Stimulated activated CD4-positive, alpha-beta T cell treated with anti-CD3 and anti-CD28 coated beads, TNF-alpha, amount 100 ng/mL, for 24 hours (primary cell): ENCODE measurements at places on chromosomes 3 and 15.

DNA sequence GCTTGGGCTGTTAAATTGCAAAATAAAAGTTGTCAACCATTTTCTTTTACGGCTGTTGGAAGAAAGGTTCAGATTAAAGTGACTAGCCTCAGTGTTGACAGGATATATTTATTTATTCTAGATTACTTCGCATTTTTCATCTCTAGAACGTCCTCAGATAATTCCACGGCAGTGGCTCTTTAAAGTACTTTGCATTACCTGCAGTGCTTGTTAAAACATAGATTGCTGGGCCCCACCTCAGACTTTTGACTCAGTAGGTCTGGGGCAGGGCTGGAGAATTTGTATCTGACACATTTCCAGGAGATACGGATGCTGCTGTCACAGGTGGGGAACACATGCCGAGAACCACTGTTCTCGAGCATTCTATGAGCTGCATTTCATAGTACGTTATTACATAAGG, 292.7 kb downstream of the EDEM1 start:
- no peak for DNase-seq

DNA sequence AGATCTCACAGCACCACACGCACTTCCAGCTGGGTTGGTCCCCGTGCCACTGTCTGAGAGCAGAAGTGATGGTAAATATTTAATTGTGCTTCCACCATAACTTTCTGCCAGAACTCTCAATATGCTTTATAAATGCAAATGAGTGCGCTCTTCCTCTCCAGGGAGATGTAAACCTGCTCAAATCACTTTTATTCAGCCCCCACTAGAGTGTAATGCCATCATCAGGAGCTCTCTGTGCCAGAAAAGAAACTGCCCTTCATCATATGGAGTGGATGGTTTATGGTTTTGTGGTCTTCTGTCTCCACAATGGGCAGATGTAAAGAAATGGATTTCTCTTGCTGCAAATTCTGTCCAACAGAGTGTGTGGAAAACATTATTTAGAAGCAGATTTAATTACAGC, 127.0 kb downstream of the EPHB1 start:
- no peak for DNase-seq

DNA sequence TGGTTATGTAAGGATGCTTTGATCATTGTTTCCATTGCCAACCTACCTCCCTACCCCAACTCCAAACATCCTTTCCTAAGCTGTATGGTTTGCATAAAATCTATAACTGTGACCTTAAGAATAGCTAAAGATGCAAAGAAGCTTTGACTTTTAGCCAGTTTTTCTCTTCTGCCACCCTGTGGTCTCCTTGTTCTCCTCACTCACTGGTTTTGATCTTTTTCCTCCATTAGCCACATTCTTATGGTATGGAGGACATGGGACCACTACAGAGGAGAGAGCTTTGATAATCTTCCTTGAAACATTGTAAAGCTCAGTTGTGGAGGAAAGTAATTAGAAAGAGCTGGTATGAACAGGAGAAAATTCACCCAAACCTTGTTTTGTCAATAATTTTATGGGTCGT, 115.9 kb downstream of the NEK11 start:
- DNase-seq = no peak

DNA sequence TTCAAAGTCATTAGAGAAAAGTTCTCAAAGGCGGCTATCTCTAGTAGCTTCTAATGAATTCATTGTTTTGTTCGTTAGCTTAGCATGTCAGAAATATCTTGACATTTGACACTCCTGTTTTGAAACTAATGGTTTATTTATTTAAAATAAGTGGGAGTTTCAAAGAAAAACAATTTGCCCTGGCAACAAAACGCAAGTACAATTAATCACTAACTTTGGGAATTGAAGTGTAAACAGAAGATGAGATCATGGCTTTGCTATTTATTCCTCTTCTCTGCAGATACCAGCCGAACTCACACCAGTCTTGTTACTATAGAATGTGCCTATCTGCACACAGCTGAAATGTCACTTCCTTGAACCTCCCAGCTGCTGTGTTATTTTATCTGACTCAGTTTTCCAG, 27.5 kb downstream of the MASP1 start:
- DNase-seq = no peak

- no peak for DNase-seq
Measured at GRCh38 chr3:172073262-172073915, 34.0 kb downstream of the FNDC3B start.

- no peak for DNase-seq
Measured at GRCh38 chr15:78927077-78927790, 17.6 kb downstream of the CTSH start.

- no peak for DNase-seq
Measured at GRCh38 chr3:146165877-146166276, 4.9 kb upstream of the PLOD2 start.

DNA sequence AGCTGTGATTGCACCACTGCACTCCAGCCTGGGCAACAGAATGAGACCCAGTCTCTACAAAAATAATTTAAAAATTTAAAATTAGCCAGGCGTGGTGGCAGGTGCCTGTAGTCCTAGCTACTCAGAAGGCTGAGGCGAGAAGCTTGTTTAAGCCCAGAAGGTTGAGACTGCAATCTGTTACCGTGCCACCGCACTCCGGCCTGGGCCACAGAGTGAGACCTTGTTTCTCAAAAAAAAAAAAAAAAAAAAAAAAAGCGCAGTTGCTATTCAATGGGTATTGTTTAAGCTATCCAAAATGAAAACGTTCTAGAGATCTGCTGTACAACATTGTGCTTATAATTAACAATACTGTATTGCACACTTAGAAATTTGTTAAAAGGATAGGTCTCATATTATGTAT, 24.0 kb downstream of the ZNF148 start:
- DNase-seq = no peak

DNA sequence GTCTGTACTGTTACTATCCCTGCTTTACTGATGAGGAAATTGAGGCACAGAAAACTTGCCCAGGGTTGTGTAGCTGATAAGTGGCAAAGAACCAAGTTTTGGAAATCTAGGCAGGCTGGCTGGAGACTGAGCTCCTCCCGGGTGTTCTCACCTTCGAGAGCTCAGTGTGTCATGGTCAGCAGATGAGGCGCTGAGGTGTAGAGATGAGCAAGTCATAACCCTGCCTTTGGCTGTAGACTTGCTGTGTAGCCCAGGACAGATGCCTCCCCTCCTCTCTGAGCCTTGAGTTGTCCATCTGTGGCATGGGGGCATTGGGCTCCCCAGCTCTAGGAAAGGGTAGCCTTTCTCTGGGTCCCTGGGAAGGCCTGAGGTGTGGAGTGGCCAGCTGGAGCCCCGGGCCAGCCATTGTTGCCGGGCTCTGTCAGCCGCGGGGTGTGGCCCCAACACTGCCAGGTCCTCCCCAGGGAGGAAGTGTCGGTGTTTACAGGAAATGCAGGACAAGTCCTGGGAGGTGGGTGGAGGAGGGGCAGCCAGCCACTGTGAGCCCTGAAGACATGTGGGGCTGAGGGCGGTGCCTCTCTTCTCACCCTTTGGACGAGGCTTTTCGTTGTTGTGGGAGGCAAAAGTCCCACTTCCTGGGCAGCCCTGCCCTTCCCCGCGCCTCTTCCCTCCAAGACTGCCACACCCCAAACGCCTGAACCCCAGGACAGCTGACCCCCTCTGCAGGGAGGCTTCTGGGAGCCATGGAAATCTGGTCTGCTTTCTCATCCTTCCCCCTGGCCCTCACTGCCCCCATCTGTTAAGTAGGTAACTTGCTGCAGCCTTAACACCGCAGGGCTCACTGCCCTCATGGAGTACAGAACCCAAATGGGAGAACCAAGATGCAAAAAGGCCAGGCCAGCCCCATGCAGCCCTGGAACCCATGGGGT, 29.1 kb downstream of the FGD5 start:
- DNase-seq = no peak

- no peak for DNase-seq
Measured at GRCh38 chr15:62452026-62452425, 286.9 kb upstream of the C2CD4B start.

DNA sequence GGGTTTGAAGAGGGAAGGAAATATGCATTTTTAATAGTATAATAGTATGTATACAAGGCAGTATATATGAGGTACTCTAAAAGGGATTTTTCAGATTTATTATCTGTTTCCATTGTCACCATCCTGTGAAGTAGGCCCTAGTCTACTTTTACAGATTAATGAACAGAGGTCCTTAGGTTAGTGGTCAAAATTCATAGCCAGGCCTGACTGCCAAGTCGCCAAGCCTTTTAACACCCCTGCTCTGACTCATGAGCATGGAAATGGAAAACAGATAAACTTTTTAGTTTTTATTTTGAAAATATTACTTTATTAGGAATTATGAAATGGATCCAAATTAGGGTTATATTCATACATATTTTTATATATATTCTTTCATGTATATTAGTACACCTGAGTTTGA, 146.9 kb downstream of the BBX start:
- DNase-seq = no peak

DNA sequence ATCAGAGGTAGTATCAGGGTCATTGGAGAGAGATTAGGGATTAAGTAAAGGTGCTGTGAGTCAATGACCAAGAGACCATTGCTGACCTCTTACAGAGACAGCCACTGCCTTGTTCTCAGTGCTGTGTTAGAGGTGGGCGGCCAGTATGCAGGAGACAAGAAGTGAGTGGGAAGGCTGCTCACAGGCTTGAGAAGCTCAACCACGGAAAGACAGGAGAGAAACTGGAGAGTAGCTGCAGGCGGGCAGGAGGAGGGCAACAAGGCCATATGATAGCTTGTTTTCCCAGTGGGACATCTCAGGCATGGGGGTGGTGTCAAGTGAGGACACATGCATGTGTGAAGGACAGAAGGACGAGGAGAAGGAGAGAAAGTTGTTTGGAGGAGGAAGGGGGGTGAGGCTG, 237.3 kb downstream of the PDCD6IP start:
- no peak for DNase-seq

DNA sequence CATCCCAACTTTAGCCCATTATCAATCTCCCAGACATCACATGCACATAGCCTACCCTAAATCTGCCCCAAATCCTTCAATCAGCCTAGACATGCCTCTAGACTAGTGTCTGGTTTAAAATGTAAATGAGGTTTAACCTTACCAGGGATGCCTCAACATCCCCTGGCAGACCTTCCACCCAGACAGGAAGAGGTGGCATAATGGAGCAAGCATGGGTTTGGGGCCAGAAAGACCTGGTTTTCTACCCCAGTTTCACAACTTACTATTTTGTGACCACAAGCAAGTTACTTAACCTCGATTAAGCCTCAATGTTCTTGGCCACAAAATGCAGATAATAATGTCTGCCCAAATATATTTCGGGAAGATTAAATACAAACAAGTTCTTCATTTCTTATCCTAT, 28.3 kb upstream of the THBS1 start:
- no peak for DNase-seq

DNA sequence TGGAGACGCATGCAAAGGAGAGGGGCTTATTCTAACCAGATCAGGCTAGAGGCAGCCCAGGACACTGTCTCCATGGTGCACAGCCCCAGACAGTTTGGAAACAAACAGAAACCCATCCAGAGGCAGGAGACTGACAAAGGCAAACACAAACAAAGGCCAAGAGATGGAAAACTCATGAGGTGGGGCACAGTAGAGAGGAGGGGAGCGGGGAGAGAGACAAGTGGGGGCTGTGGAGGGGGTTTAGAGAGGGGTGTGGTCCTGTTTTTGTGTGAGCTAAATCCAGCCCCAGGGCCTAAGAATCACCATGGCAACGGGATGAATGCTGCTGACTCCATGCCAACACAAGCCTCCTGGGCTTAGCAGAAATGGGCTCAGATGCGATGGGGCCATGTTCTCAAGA, 32.3 kb downstream of the PARP16 start:
- no peak for DNase-seq

DNA sequence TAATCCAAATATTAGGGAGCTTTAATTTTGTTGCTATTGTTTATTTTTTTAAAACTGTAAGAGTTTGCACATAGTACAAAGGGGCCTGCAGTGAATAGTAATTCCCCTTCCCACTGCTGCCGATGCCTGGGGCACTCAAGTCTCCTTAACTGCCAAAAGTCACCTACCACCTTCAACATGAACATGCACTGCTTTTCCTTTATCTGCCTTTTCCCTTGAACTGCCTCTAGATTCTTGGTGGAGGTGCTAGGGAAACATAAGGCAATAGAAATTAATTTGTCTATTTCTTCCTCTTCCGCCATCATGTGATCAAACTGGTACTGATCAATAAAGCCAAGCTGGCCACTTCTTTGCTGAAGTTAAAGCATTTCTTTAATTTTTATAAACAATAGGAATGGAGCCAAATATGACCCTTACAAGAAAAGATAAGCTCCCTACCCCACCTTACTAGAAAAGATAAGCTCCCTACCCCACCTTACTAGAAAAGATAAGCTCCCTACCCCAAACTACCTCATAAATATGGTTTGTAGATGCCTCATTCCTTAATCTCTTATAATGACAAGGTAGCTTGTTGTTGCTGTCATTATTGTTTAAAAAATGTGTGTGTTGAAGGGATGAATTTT, 17.4 kb upstream of the ACAP2 start:
- no peak for DNase-seq

DNA sequence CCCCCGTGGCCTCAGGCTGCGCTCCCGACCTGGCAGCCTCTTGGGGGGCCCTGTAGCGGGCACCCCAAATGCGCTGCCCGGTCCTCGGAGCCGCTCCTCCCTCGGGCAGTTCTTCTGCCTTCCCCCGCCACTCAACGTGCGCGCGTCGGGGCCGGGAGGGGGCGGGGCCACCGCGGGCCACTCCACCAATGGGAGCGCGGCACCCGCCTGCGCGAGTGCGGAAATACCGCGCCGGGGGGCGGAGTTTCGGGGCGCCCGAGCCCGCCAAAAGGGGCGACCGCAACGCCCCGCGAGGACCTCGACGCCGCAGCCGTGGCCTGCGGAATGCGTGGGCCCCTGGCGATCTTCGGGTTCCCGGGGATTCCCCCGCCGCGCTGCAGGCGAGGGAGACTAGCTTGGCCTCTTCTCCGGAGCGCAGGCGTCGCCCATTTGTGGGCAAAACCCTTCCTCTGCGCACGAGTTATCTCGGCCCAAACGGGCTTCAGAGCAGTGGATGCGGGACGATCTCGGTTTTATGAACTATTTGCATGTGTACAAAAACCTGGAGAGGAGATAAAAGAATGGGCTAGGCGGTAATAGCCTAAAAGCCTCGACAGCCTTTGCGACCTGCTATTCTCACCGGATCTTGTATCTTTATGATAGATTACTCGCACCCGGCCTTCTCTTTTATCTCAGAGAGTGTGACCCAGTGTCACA, at the start of gene TASOR:
TASOR (minus strand) TSS at position 144 of the 696 bp plus-strand sequence. CDS start 259 bp downstream, outside the sequence.
- peak; percentile 75 for DNase-seq

DNA sequence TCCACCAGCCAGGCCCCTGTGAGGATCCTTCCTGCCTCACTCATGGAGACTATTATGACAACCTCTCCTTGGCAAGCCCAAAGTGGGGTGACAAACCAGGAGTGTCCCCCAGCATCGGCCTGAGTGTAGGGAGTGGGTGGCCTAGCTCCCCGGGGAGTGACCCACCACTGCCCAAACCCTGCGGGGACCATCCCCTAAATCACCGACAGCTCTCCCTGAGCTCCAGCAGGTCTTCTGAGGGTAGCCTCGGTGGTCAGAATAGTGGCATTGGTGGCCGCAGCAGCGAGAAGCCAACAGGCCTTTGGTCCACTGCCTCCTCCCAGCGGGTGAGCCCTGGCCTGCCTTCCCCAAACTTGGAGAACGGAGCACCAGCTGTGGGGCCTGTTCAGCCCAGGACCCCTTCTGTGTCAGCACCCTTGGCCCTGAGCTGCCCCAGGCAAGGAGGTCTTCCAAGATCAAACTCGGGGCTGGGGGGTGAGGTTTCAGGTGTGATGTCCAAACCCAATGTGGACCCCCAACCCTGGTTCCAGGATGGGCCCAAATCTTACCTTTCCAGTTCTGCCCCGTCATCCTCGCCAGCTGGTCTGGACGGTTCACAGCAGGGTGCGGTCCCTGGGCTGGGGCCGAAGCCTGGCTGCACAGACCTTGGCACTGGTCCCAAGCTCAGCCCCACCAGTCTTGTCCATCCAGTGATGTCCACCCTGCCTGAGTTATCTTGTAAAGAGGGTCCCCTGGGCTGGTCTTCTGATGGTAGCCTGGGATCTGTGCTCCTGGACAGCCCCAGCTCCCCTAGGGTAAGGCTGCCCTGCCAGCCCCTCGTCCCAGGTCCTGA, 1.0 kb downstream of the LIMD1 start:
- DNase-seq = no peak
